ENCODE measurements at places on chromosomes 5 and 9.
A peak's percentile ranks its signal among the peaks of the same experiment; 100 is the strongest.

- no peak for DNase-seq
Observed at GRCh38 chr9:108671794-108672193, 184.0 kb downstream of the ACTL7B start.

- no peak for DNase-seq
Observed at GRCh38 chr5:189976-190365, 1.3 kb upstream of the LRRC14B start.

DNA sequence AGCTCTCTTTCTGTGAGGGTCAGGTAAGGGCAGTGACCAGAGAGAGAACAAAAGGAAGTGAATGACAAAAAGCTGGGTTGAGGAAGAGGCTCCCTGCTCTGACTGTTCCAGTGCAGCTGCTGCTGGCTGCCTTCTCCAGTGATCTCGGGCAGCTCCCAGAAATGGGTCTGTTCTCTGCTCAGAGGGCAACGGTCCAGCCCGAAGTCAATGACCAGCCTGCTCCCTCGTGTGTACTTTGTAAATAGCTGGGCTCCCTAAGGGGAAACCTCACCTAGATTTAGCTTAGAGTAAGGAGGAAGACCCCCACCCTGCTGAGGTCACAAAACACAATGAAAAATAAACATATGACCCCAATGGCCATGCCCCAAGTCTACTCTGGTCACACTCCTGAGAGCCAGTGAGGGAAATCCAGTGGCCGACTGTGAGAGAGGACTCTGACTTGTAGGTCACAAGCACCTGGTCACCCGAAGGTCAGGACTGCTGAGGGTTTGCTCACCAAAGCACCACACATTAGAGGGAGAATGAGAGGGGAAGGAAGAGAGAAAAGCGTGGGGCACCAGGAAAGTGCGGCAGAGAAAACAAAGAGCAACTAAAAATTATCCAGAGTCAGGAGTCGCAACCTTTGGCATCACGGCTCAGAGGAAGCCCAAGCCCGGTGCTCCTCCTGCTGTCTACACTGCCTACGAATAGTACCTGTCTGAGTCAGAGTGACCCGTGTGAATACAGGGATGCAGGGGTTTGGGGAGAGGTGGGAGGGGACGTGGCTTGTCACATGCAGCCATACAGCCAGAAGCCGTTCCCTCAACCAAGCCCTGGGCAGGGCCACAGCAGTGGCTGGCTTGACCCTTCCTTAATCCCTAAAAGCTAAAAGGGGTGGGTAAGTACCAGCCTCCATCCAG is 19.8 kb downstream of the NIPAL4 start:
- DNase-seq = no peak

- no peak for DNase-seq
Observed at GRCh38 chr9:14226855-14227532, 86.9 kb downstream of the NFIB start.

DNA sequence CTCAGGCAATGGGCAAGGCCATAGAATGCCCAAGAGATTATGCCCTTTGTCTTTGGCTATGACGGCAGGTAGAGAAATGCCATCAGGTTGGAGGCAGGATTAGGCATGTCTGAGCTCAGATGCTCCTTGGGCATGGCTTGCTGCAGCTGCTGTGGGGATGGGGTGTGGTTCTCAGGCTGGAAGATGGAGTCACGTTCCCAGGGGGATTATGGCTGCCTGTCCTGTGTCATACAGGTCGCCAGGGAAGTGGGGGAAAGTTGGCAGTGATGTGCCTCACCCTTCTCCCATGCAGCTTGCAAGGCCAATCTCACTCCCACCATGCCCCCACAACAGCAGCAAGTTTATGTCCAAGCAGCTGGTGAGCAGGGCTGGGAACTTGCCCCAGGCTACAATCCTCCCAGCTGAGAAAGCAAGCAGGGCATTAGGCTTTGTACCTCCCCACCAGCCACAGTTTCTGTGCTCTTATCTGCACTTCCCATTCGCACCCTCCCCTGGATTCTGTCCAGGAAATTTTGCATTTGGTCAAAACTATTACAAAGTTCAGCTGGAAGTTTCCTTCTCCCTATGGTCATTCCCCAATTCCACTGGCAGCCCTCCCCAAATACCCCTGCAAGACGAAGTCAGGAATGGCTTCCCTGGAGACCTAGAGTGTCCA is 1788.0 kb upstream of the NUDT12 start:
- DNase-seq = no peak

DNA sequence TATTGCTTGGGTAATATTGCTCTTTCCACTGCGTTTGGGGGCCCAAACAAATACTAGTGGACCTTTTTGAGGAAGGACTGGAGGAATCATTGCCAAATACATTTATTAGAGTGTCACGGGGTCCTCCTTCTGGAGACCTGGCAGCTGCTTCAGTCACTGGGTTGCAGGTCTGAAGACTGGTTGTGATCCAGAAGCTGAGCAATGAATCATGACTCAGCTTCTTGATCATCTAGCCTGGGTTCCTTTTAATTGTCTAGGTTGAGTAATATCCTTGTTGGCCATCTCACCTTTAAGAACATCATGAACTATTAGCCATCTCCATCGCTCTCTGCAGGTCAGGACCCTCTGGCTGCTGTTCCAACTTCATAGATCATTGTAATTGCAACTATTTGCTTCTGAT is 15.4 kb upstream of the UBAP1 start:
- peak; percentile 84 for DNase-seq

DNA sequence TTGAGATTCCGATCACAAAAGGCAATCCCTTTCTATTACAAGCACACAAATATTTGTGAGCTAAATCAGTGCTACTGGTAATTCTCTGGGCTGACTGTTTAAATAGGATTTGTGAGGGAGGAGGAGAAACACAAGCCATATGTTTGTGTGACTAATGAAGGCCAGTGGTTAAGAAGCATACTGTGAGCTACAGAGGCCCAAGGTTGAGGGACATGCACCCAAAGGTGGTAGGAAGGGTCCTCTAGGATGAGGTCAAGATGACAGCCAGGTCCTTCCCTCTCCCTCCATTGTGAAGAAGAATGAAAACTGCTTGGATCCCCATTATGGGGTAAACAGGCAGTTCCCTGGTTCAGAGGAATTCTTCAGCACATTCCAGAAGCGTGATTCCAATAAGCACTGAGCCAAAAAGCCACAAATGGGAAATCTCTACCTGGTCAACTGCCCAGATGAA is 83.9 kb downstream of the SPOCK1 start:
- no peak for DNase-seq

GRCh38 chr5:181261320-181262049 is 542 bp upstream of the TRIM52 start:
- DNase-seq = peak; percentile 83

DNA sequence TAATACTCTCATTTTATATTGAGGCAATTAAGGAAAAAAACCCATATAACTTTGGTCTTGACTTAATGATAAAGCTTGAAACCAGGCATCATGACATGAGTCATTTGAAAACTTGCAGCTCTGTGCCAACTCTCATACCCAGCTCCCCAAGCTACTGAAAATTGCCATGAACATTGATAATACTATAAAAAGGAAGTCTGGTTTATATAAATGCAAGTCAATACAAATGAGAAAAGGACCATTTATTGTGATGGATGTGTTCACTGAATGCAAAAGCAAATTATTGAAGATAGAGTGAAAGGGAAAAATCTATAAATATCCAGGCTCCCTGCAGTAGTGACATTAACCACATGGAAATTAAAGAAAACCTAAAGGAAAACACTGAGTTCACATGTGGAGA is 116.3 kb downstream of the DEPDC1B start:
- DNase-seq = no peak

DNA sequence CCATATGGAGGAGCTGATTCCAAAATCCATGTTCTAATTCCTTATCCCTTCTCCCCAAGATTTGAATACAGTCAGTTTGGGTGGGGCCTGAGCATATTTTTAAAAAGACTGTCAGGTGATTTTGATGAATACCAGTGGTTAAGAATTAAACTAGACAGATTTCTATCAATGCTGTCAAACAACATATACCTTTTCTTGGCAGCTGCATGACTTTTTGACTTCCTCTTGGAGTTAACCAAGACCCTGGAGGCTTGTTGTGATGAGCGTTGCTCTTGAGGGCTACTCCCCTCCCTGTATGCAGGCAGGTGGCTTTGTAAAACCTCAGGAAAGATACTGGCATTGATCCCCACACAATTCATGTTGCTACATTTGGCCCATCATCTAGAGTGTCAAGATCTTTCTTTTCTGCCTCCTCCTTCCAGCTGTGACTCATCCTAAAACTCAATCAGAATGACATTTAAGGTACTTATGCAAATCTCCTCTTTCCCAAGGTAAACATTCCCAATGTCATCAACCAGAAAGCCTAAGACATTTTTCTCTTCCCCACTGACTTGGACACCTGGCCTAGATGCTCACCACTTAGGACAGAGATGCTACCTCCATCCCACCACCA is 61.7 kb downstream of the PPP2R2B start:
- no peak for DNase-seq

GRCh38 chr5:100901821-100902341 is 1.2 kb downstream of the ST8SIA4 start:
- DNase-seq = peak; percentile 32

DNA sequence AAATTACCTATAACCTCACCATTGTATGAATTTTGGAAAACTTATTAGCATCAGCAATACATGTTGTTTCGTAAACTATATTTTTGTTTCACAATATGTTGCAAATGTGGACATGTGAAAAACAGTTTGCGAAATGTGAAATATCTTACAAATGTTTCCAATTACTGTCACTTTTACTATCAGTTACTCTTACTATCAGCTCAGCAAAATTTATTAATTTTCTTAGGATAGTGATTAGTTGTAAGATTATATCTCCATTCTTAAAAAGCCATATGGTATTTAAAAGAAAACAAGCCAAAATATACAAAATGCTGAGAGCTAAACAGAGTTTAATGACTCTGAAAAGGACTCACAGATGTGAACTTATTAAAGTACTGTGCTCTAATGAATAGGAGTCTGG is 111.9 kb upstream of the LPAR1 start:
- DNase-seq = no peak

DNA sequence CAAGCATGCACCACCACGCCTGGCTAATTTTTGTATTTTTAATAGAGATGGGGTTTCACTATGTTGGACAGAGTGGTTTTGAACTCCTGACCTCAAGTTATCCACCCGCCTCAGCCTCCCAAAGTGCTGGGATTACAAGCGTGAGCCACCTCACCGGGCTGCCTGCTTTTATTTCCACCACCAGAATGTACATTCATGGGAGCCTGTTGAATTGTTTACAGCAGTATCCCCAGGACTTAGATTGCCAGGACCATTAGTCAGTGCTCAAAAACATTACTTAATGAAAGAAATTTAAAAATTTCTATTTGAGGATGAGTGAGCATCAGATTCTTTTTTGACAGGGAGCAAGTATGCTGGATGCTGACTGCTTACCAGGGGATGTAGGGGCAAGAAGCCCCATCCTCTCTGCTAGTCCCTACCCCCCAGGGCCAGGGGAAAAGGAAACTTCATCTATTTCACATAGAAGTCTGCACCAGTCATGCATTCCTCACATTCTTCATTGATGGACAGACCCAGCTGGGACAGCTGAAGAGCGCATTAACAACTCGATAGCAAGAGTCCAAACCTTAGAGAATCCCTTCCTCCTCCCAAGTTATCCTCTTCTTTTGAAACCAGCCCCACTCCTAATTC is 10.3 kb upstream of the RGMB start:
- no peak for DNase-seq

GRCh38 chr9:97694769-97695168 is 2.4 kb downstream of the XPA start:
- DNase-seq = no peak

GRCh38 chr9:132026932-132027585 is 52.6 kb downstream of the MED27 start:
- DNase-seq = no peak

GRCh38 chr5:148687427-148687826 is 33.1 kb upstream of the HTR4 start:
- DNase-seq = no peak

DNA sequence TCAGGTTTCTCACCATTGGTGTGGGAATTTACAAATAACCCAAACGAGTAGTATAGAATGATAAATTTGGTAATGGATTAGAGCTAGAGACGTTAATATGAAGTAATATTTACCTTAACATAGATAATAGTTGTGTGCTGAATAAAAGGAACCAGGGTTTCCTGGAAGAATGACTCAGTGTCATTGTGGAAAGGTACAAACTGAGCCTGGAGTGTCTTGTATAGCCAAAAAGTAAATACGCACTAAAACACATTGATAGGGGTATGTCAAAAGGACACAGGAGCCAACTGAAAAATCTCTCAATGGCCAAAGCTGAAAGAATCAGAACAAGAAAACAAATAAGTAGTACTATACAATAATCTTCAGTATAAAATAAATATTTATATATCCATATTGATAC is 363.5 kb downstream of the SLCO4C1 start:
- no peak for DNase-seq

DNA sequence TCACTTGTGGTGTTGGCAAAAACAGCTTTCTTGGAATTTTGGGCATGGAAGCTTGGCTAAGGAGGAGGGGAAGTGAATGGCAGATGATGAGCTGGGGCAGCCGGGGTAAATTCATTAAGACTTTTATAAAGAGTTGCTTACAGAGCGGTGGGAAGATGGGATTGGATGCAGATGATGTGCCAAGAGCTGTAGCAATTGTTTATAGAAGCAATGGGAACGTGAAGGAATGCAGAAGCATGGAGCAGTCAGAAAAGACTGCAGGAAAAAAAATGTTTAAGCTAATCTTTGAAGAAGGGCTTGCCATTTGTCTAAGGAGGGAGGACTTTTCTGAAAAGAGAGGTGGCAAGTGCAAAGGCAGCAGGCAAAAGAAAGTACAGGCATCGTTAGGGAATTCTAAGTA is 86.6 kb upstream of the SHISAL2B start:
- no peak for DNase-seq

GRCh38 chr5:44870430-44870829 is 61.7 kb downstream of the MRPS30 start:
- no peak for DNase-seq

DNA sequence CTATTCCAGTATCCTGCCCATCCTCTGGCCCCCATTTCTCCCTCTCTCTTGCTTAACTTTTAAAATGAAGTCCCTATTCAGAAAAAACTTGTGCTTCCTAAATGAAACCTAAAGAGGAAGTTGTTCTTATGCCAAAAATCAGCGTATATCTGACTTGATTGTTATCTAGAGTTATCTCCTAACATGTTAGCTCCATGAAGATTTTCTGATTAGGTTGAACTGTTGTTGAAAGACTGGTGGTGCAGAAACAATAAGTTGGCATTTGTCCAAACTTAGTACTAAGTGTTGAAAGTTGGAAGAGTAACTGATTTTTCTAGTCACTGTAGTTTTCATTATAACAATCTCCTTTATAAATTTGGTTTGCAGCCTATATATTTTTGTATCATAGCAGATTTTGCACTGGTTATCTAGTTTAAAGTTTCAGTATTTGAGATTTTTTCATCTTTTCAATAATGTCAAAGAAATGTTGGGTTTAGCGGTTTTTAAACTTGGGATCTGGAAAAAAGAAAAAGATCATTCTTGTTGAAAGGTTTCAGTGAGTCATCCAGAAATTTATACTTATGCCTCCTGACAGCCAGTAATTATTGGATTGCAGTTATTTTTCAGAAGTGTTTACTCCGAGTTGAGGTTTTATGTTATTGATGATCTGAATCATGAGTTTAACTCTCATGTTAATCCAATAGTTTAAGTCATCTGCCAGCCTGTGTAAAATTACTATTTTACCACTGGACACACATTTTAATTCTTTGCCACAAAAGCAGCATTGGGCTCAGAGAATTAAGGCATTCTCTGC is 60.6 kb downstream of the PAM start:
- no peak for DNase-seq

- DNase-seq = no peak
Observed at GRCh38 chr5:74272024-74272775, 368.3 kb downstream of the ENC1 start.
